ENCODE measurements at places on chromosomes 3 and 15. TPM values are rescaled to one million over a fixed set of nuclear protein-coding genes. Genes with fewer than 3 reads are reported as not detected.

- DNase-seq: no peak
Measured at GRCh38 chr15:44535523-44536301, 1.2 kb upstream of the EIF3J start.

DNA sequence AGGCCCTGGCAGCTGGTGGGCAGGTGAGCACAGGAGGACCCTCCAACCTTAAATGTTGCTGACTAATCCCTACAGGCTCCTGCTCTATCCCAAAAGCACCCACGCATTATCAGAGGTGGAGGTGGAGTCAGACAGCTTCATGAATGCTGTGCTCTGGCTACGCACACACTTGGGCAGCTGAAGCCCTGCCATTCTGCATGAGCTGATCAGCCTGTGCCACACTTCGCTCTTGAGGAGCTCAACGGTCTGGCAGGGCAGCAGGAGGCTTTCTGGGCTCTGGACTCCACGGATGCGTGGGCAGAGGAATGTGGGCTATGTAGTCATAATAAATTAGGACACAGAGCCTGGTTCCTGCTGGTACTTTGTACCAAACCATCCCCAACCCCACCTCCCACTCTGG is 6.1 kb downstream of the MST1 start:
- no peak for DNase-seq

GRCh38 chr15:83108266-83109219 is 1.1 kb downstream of the TM6SF1 start:
- DNase-seq: peak; percentile 57

- no peak for DNase-seq
Measured at GRCh38 chr15:94352636-94353487, 121.5 kb downstream of the MCTP2 start.

CPOX gene
- total RNA-seq: 25.6 TPM

- DNase-seq: no peak
Measured at GRCh38 chr3:194565597-194566190, 67.5 kb downstream of the TMEM44 start.

EOMES gene
- not detected for total RNA-seq

DNA sequence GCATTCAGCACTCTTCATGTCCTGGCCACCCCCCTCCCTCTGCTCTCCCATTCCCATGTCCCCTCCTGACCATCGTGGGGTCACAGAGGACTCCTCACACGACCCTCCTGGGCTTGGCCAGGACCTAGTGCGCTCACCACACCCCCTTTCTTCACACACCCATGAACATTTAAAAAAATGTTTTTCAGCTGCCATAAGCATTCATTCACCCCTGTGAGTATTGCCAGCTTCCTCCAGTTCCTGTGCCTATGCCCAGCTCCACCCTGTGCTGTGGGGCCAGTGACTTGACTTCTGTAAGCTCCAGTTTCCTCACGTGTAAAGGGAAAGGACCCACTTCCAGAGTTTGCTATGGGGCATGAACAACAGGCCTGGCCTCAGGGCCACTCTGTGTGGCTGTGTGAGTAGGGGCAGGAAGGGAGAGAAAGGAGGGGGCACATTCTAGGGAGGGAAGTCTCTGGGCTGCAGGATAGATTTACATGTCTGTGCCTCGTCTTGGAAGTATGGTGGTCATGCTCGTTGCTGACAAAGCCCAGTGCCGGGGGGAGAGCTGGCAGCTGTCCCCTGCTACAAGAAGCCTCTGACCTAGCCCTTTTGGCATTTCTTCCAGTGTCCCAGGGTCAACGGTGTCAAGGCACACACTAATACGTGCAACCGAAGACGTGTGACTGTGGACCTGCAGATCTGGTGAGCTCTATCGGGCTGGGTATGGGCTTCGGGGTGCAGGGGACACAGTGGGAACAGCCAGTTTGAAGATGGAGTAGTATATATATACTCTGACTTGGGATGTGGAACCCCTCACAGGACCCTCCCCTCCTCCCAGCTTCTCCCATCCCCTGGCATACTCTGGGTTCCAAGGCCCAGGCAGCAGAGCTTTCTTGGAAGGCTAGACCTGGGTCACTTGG is 22.8 kb downstream of the ESYT3 start:
- no peak for DNase-seq

All from gastrocnemius medialis (tissue), 4 donors.